ENCODE measurements at places on chromosomes 11 and 22.
A peak's percentile ranks its signal among the peaks of the same experiment; 100 is the strongest.

- no peak for DNase-seq
Observed at GRCh38 chr11:66339686-66340483, 3.7 kb upstream of the RIN1 start.

DNA sequence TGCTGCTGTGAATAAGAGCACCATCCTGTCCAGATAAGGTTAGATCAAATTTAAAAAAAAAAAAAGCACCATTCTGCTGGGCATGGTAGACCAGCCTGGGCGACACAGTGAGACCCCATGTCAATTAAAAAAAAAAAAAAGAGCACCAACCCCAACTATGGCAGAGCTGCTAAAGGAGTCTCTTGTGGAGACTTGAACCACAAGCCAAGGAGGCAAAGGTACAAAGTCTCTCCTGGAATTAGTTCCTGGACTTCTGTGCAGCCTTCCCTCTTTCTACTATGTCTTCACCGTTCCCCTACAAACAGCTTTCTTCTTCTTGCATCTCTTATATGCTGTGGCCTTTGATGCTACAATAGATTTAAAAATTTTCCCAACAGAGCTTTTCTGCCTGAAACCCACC is 1.3 kb downstream of the PIK3C2A start:
- no peak for DNase-seq

GRCh38 chr11:11615086-11615485 is 6.7 kb downstream of the GALNT18 start:
- DNase-seq = no peak

GRCh38 chr11:61956191-61957020 is 6.3 kb downstream of the BEST1 start:
- DNase-seq = no peak

DNA sequence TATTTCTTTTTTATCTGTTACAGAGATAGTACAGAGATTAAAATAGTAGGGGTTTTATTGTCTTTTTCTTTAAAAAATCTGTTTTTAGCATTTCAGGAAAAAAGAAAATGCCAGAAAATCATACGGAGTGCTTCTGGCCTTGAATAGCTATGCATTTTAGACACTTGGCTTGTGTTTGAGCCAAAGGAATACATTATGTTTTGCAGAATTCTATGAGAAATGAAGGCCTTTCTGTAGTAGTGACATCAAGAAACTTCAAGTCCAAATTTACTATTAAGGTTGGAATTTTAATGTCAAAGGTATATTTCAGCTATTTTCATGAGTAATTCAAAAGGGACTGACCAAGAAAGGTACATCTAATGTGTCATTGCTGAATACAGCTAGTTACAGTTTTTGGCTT is 56.3 kb upstream of the DDI1 start:
- DNase-seq = no peak

DNA sequence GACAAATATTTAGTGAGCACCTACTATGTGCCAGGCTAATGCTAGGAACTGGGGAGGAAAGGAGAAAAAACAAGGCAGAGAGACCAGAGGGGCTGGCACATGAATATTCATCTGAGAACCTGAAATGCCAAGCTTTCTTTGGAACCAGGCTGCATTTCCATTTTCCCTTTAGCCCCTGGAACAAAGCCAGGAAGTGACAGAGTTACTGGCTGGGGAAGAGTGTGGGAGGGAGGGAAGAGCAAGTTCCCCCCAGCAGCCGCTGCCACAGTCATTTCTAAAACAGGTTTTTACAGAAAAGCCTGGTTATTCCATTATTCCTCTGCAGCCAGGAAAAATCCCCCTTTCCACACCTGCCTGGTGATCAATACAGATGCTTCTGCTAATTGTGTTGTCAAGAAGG is 97.0 kb downstream of the SPON1 start:
- DNase-seq = no peak

- DNase-seq = no peak
Observed at GRCh38 chr11:64352099-64352994, 6.6 kb upstream of the RPS6KA4 start.

DNA sequence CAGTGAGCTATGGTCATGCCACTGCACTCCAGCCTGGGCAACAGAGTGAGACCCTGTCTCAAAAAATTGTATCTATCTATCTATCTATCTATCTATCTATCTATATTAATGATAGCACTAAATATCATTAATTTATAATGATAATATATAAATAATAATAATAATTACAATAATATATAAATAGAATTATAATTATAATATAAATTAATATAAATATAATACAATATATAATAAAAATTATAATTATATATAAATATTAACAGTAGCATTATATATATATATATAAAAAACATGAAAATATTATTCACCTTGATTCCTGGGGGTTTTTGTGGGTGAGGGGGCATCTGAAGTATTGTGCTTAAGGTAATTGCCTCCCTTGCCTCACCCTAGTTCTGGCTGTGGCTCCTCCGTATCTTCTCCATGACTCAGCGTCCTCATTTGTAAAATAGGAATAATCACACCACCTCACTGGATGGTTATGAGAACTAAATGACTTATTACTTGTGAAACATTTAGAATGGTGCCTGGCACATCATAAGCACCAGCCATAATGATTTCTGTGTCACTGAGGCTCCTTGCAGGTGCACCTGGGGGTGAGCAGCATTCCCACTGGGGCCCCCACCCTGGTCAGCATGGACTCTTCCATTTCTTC is 18.8 kb downstream of the RASD2 start:
- DNase-seq = no peak

DNA sequence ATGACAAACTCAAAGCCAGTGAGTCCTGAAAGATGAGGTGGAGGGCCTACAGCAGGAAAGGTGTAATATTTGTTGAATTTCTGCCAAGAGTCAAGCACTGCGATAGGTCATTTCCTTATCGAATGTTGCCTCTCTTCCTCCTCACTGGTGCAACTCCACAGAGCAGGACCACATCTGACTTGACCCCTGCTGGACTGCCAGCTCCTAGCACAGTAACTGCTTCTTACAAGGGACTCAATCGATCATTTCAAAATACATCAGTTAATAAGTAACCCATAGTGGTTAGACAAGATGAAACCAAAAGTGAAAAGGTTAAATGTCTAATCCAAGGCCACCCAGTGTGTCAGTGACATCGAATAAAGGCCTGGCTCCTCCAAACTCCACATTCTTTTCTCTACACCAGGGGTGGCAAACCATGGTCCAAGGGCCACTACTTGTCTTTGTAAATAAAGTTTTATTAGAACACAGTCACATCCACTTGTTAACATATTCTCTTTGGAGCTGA is 98.5 kb upstream of the CSNK2A3 start:
- no peak for DNase-seq

- peak; percentile 17 for DNase-seq
Observed at GRCh38 chr11:13680501-13681264, 12.2 kb downstream of the FAR1 start.

GRCh38 chr11:133354069-133354468 is 178.2 kb downstream of the OPCML start:
- no peak for DNase-seq

- DNase-seq = peak; percentile 50
Observed at GRCh38 chr22:36417281-36417686, 29.5 kb upstream of the MYH9 start.

GRCh38 chr22:17043521-17043920 is 35.5 kb upstream of the GAB4 start:
- no peak for DNase-seq

DNA sequence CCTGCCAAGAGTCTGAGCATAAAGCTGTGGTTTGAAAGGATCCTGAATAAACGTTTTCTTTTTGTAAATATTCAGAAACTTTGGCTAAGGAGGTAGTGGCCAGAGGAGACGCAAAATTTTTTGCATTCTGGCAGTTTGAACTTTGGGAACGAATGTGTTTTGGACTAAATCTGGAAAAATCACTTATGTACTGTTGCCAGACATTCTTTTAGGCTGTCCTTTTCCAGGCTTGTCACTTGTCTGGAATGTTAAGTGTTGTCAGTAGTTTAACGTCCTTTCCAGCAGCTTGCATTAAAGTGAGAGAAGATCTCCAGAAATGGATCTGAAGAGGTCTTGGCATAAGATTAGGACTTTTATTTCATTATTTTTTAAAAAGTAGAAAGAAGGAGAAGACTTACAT is 18.5 kb downstream of the SPECC1L start:
- peak; percentile 81 for DNase-seq

All from astrocyte of the spinal cord (primary cell).